Fibroblast of villous mesenchyme (primary cell): ENCODE measurements at places on chromosomes 3 and 15.

DNA sequence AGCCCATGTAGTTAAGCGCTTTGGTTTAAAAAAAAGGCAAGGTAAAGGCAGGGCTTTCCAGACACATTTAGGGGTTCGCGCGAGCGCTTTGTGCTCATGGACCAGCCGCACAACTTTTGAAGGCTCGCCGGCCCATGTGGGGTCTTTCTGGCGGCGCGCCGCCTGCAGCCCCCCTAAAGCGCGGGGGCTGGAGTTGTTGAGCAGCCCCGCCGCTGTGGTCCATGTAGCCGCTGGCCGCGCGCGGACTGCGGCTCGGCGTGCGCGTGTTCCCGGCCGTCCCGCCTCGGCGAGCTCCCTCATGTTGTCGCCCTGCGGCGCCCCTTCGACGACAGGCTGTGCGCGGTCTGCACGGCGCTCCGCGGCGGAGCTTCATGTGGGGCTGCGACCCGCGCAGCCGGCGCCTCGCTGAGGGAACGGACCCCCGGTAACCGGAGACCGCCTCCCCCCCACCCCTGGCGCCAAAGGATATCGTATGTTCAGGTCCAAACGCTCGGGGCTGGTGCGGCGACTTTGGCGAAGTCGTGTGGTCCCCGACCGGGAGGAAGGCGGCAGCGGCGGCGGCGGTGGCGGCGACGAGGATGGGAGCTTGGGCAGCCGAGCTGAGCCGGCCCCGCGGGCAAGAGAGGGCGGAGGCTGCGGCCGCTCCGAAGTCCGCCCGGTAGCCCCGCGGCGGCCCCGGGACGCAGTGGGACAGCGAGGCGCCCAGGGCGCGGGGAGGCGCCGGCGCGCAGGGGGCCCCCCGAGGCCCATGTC lies 927 bp downstream of the SMAD6 start:
- no peak for DNase-seq

DNA sequence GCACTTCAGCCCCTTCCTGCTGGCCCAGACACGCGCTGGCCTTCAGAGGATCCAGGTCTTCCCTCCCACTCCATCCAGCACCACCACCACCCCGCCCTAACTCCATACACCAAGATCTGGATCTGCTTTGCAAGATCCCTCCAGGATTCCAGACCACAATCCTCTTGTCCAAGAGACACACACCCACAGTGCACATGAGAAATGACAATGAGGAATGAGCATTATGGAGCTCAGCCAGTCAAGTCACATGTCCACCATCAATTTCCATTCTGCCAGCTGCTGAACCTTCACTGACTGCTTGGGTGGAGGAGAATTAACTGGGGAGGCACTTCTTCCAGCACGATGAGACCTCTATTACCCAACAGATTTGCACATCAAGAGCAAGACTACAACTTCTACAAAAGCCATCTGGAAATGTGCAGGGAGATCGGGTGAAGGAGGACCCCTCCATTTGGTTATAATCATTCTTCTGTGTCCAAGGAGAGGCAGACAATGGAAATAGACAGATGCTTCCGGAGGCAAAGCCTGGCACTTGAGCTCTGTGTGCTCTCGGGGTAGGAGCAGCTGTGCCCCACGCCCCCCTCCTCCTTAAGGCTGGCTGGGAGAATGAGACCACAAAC lies 12.3 kb upstream of the SPATA12 start:
- DNase-seq, result peak; percentile 15

DNA sequence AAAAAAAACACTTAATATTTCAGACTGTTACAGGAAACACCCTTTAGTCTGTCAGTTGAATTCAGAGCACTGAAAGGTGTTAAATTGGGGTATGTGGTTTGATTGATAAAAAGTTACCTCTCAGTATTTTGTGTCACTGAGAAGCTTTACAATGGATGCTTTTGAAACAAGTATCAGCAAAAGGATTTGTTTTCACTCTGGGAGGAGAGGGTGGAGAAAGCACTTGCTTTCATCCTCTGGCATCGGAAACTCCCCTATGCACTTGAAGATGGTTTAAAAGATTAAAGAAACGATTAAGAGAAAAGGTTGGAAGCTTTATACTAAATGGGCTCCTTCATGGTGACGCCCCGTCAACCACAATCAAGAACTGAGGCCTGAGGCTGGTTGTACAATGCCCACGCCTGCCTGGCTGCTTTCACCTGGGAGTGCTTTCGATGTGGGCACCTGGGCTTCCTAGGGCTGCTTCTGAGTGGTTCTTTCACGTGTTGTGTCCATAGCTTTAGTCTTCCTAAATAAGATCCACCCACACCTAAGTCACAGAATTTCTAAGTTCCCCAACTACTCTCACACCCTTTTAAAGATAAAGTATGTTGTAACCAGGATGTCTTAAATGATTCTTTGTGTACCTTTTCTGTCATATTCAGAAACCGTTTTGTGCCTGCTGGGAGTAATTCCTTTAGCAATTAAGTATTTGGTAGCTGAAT lies 17.9 kb downstream of the TMEM43 start:
- DNase-seq, result no peak

GRCh38 chr3:112456147-112456546 lies 43.1 kb downstream of the BTLA start:
- DNase-seq, result no peak

DNA sequence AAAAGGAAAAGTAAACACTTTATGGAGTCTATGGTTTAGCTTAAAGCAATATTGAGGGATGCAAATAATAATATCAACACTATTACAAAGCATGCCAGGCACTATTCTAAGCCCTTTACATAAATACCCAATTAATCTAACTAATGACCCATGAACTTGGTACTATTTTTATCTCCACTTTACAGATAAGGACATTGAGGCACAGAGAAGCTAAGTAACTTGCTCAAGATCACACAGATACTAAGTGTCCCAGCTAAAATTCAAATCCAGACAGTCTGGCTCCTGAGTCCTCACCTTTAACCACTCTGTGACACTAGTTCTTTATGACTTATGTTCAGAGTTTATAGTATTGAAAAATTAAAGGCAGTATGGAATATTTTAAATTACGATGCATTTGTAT lies 5.6 kb downstream of the MBD4 start:
- DNase-seq, result no peak

DNA sequence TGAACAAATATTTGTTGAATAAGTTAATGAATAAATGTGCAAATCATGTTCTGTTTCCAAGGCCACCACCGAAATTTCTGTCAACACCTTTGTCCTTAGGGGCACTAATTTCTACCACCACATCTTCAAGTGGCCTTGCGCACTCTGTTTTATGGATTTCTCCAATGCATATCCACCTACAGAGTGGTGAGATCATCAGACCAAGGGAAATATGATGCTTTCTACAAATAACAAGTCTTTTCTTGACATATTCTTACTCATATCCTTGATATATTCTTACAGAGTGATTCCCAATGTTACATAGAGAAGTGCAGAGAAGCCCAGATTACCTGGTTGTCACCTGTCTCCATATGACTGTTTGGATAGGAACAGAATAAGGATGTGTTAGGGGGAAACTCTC lies 36.1 kb upstream of the TMCO5A start:
- no peak for DNase-seq

GRCh38 chr3:18681818-18682345 lies 256.7 kb upstream of the SATB1 start:
- no peak for DNase-seq

DNA sequence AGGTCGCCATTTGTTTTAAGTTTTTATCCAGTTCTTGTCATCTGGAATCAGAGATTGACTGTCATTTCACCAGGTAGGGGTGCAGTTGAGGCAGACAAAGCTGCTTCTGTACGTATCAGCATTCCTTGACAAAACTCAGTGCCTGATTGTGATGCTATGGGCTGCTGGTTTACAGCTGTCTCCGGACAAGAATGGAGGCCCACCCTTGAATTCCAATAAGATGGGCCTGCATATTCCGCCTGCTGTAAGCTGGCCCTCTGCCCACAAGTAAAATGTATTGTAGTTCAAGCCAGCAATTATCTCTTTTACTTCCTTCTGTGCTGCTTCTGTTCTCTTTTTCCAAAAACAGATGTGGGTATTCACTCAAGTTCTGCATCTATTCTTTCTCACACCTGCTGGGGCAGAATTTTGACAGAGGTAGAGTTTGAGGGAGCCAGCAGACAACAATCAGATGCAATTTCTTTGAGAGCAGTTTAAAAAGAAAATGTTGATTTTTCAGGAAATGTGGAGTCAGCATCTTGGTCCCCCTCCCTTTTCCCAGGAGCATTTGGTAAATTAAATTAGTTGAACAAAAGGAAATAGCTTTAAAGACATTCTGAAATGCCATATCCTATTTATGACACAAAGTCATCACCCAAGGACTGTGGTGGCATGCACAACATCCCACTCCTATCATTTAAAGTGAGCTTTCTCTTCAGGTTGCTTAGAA lies 53.5 kb downstream of the IQCH start:
- DNase-seq, result no peak

GRCh38 chr15:73872346-73872745 lies 1.0 kb upstream of the TBC1D21 start:
- no peak for DNase-seq

GRCh38 chr15:63560741-63561448 lies 36.3 kb upstream of the FBXL22 start:
- DNase-seq, result no peak

DNA sequence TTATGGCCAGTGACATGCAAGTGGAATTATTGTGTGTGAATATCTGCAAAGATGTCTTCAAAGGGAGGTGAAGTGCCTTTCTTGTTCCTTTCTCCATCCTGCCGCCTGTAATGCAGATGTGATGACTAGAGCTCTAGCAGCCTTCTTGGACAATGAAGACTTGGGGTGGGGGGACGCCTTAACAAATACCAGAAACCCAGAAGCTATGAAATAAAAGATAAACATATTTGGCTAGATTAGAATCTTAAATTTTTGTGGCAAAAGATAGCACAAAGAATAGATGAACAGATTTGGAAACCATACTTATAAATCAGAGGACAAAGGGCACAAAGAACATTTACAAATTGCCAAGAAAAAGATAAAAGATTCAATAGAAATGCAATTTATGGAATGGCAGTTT lies 56.1 kb downstream of the AMOTL2 start:
- no peak for DNase-seq

DNA sequence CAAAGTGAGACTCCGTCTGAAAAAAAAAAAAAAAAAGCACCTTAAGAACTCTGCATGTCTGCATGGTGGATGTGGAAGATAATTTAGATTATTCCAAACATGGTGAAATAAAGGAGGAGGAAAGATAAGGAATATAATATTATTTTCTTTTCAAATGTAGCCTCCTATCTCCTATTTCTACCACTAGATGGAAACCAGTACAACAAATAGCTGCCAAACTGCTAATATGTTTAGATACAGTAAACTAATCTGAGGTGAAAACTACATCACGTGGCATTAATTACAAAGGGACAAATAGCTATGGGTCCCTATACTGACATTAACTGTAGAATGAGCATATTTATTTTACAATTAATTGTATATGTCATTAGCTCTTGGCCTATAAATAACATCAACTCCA lies 197.8 kb downstream of the TBC1D5 start:
- no peak for DNase-seq

GRCh38 chr3:9448071-9448470 lies 50.7 kb downstream of the SETD5 start:
- no peak for DNase-seq

- no peak for DNase-seq
Measured at GRCh38 chr3:186165331-186165730, 56.4 kb upstream of the ETV5 start.

GRCh38 chr15:78712797-78713515 lies 71.9 kb upstream of the CHRNB4 start:
- DNase-seq, result no peak

GRCh38 chr3:33054100-33055092 lies 42.5 kb downstream of the GLB1 start:
- peak; percentile 11 for DNase-seq

DNA sequence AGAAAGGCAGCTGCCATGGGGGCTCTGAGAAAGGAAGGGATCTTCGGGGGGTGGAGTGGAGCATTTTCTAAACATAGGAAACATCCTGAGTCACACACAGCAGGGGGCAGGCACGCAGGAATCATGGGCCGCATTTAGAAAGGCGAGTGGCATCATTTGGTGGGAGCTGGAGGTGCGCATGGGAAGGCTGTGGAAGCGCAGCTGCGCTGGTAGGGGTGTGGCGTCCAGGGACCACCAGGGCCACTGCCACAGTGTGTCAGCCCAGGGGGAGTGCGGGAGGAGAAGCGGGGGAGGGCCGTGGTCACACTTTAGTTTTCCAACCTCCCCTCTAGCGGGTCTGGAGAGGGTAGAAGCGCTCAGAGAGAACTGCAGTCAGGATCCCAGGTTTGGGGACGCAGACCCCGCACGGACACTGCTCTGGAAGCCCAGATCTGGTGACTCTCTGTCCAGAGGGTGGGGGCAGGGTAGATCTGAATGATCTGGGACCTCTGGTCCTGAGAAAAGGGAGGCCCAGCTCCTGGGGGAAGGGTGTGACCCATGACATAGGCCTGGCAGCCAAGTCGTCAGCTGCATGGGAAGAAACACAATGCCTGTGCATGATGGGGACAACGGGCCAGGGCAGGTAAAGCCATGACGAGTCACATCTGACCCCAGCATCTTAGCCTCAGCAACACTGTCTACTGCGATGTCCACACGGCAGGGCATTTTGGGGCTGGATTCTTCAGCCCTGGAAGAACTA lies 88.0 kb upstream of the IQSEC1 start:
- no peak for DNase-seq

GRCh38 chr3:152277198-152277597 lies 8.5 kb downstream of the MBNL1 start:
- no peak for DNase-seq

- no peak for DNase-seq
Measured at GRCh38 chr3:67557848-67558355, 96.5 kb downstream of the SUCLG2 start.

DNA sequence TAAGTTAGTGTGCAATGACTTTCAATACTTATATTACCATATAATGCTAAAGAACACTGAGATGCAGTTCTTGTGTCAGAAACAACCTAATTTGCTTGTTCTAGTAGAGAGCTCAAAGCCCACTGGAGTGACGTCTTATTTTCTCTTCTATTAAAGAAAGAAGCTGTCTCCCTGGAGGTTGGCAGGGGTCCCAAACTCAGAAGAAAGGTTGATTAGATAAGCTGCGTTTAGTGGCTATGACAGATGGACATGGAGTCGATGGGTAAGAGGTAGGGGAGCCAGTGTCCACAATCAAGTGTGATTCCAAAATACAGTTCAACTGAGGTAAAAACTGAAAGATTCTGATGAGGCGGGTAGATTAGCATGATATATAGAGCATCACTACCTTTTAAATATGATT lies 363.6 kb downstream of the NLGN1 start:
- no peak for DNase-seq

GRCh38 chr3:133007601-133008000 lies 30.6 kb upstream of the TMEM108 start:
- no peak for DNase-seq

- no peak for DNase-seq
Measured at GRCh38 chr3:180646187-180646790, 33.0 kb downstream of the CCDC39 start.

DNA sequence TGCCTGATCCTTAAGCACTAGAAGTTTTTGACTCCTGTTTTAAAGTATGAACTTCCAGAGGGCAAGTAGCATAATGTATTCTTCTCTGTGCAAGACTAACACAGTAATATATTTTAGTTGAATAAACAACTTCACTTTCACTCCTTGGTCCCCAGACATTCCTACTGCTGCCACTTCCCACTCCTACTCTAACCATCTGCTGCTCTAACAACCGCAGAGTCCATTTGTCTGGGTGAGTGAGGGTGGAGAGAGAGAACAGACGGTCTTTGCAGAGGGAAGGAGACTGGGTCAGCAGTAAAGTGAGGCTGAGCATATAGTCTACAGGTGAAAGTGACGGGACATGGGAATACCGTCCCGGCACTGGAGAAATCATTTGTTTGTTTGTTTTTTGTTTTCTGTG lies 301.0 kb upstream of the SLCO3A1 start:
- DNase-seq, result no peak
